A673 (cell line): ENCODE measurements at places on chromosomes 2 and 18.

DNA sequence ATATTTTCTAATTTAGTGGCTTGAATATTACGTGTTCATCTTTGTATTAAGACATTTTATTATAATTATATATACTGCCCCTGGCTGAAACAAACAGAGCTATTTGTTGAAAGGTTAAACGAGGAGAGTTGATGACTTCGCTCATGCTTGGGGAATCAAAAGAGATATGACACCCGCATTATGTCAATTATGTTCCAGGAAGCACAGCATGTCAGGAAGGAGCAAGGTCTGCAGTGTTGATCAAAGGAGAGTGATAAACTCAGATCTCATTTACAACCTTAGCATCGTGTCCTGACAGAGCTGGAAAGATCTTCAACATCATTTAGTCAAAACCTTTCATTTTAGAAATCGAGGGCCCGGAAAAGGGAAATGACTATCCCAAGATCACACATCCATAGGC is 510.1 kb downstream of the TDRD15 start:
- no peaks in the 10 kb centered on the region for H3K36me3 ChIP-seq
- no peak overlapping the region for H3K27ac ChIP-seq
- no peak for DNase-seq
- H3K27me3 ChIP-seq: peaks cover 2% of the 10 kb centered on the region
- H3K4me1 ChIP-seq: no peaks in the 10 kb centered on the region
- H3K4me3 ChIP-seq: no peak overlapping the region

GRCh38 chr2:178523596-178524134 is 43.4 kb downstream of the PLEKHA3 start:
- H3K4me1 ChIP-seq: peaks cover 3% of the 10 kb centered on the region
- peak overlapping the region; percentile 58 for H3K27ac ChIP-seq
- no peak for DNase-seq
- no peaks in the 10 kb centered on the region for H3K36me3 ChIP-seq

- no peak overlapping the region for H3K4me3 ChIP-seq
- DNase-seq: peak; percentile 56
- no peak overlapping the region for H3K27ac ChIP-seq
- no peaks in the 10 kb centered on the region for H3K36me3 ChIP-seq
- no peaks in the 10 kb centered on the region for H3K27me3 ChIP-seq
These were observed 390.6 kb downstream of the ERBB4 start for GRCh38 chr2:212147921-212148513.

DNA sequence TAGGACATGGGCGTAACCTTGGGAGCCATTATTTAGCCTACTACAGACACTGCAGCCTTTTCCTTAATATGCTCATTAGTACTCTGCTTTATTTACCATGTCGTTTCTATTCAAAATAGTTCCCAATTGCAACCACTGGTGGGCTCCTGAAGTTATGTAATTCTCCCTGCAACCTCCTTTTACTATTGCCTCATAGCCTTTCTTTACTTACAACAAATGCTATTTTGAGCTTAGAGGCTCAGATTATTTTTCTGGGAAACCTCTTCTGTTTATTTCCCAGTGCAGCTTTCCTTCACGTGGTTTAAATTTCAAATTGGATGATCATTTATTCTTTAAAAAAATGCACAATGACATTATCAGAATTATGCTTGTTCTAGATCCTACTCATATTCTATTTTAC is 492.3 kb upstream of the TMEFF2 start:
- no peaks in the 10 kb centered on the region for H3K4me1 ChIP-seq
- DNase-seq: peak; percentile 18

- no peak for DNase-seq
- H3K4me3 ChIP-seq: no peak overlapping the region
- H3K27ac ChIP-seq: no peak overlapping the region
- H3K27me3 ChIP-seq: peaks cover 59% of the 10 kb centered on the region
- H3K4me1 ChIP-seq: no peaks in the 10 kb centered on the region
- H3K36me3 ChIP-seq: no peaks in the 10 kb centered on the region
These were observed 100.6 kb upstream of the ST8SIA3 start for GRCh38 chr18:57251747-57252146.

GRCh38 chr2:174395284-174395968 is at the start of gene SCRN3:
SCRN3 (plus strand) TSS chr2:174395730; CDS start chr2:174398284, 2,554 bp downstream.
- no peaks in the 10 kb centered on the region for H3K27me3 ChIP-seq
- peak within 1 kb of the TSS; percentile 74 for H3K4me3 ChIP-seq
- H3K4me1 ChIP-seq: peaks cover 6% of the 10 kb centered on the region
- H3K36me3 ChIP-seq: no peaks in the 10 kb centered on the region

DNA sequence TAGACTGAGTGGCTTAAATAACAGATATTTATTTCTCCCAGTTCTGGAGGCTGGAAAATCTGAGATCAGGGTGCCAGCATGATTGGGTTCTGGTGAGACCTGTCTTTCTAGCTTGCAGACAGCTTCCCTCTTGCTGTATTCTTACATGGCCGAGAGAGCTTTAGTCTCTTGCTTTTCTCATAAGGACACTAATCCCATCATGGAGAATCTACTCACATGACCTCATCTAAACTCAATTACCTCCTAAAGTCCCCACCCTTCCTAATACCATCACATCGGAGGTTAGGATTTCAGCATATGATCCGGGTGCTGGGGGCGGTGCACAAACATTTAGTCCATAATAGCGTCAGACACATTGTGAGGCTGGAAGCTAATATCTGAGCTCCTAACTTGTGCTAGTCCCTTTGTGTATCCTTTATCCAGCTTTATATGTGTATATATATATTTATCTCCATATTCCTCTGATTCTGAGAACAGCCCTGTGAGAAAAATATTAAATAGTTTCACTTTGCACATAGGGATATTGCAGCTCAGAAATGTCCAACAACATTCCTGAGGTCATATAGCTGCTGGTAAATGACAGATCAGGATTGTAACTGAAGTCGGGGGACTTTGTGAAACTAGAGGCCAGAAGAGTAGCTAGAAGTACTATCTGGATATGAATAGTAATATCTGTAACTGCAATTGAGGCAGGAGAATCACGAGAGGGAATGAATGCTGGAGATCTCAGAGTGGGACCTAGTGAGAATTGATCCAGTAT is 28.9 kb downstream of the MARCHF4 start:
- peaks cover 32% of the 10 kb centered on the region for H3K4me1 ChIP-seq
- H3K27me3 ChIP-seq: no peaks in the 10 kb centered on the region
- no peak for DNase-seq
- H3K36me3 ChIP-seq: no peaks in the 10 kb centered on the region

- no peak for DNase-seq
- H3K27ac ChIP-seq: no peak overlapping the region
- H3K36me3 ChIP-seq: no peaks in the 10 kb centered on the region
- peaks cover 10% of the 10 kb centered on the region for H3K27me3 ChIP-seq
- H3K4me3 ChIP-seq: no peak overlapping the region
These were observed 41.7 kb upstream of the DARS1 start for GRCh38 chr2:136027112-136027511.

DNA sequence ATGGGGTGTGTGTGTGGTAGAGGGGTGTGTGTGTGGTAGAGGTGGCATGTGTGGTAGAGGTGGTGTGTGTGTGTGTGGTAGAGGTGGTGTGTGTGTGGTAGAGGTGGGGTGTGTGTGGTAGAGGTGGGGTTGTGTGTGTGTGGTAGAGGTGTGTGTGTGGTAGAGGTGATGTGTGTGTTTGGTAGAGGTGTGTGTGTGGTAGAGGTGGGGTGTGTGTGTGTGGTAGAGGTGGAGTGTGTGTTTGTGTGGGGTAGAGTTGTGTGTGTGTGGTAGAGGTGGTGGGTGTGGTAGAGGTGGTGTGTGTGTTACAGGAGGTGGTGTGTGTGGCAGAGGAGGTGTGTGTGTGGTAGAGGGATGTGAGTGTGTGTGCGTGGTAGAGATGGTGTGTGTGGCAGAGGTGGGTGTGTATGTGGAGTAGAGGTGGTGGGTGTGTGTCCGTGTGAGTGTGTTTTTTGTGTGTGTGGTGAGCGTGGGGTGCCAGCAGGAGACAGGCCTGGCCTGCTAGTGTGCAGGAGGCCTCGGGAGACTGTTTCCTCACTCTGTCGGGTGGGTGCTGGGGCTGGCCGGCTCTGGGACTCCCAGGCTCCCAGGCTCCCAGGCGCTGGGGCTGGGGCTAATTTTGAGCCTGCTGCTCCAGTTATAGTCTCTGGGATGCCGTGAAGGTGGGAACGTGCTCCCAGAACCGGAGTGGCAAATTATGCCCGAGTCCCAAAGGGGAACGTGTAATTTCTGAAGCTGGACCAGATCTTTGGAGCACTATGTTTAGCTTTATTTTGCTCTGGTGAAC is 165.2 kb downstream of the DYSF start:
- H3K36me3 ChIP-seq: no peaks in the 10 kb centered on the region
- peak; percentile 36 for DNase-seq
- H3K4me1 ChIP-seq: no peaks in the 10 kb centered on the region
- no peak overlapping the region for H3K27ac ChIP-seq
- no peak overlapping the region for H3K4me3 ChIP-seq

- peaks cover 5% of the 10 kb centered on the region for H3K4me1 ChIP-seq
- no peak overlapping the region for H3K27ac ChIP-seq
- no peaks in the 10 kb centered on the region for H3K36me3 ChIP-seq
- H3K4me3 ChIP-seq: no peak overlapping the region
- peak; percentile 76 for DNase-seq
These were observed 3.2 kb upstream of the DDX1 start for GRCh38 chr2:15588329-15588919.

GRCh38 chr18:35390951-35391700 is 14.0 kb upstream of the ZNF396 start:
- H3K36me3 ChIP-seq: no peaks in the 10 kb centered on the region
- no peaks in the 10 kb centered on the region for H3K4me1 ChIP-seq
- no peak overlapping the region for H3K27ac ChIP-seq
- no peak for DNase-seq

DNA sequence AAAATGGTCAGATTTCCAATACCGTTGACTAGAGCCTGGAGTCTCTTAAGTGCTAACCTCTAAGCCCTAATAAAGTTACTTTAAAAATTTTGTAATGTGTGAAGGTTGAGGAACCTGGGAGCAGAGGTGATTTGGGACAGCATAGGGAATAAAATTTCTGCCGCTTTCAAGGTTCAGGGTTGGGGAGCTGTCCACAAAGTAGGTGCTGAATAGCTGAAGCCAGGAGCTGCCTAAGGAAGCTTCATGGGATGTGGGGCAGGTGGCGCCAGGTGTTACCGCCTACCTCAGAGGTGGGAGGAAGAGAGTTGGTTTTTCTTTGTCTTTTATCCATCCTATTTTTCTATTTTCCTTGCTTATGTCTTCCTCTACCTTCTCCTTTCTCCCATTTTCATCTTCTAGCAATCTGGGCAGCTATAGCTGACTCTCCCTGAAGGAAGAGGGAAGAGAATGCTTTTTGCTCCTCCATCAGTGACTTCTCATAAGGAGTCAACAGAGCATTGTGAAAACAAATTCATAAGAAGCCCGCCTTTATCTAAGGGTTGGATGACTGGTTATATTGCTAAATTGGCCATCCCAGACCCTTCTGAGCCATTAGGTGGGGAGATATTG is 178.7 kb downstream of the CLIP4 start:
- DNase-seq: no peak
- H3K27ac ChIP-seq: no peak overlapping the region
- no peaks in the 10 kb centered on the region for H3K4me1 ChIP-seq
- H3K4me3 ChIP-seq: no peak overlapping the region
- no peaks in the 10 kb centered on the region for H3K36me3 ChIP-seq

DNA sequence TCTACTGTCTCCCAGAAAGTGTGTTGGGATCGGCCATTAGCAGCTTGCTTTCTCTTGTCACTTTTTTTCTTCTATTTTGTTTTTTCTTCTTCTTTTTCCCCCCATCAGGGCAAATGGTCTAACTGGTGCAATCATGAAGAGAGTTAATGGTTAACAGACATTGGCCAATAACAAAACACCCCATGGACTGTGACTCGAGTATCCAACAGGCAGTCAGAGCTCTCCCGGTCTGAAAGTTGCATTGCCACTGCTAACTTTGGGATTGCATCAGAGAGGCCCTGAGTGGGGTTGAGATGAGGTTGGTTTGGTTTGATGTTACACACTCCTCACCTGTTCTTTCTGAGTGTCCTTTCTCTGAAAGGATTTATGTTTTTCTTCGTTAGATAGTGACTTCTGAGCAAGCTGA is 12.9 kb upstream of the SNORC start:
- H3K36me3 ChIP-seq: peaks cover 24% of the 10 kb centered on the region
- no peak overlapping the region for H3K27ac ChIP-seq
- no peak overlapping the region for H3K4me3 ChIP-seq

DNA sequence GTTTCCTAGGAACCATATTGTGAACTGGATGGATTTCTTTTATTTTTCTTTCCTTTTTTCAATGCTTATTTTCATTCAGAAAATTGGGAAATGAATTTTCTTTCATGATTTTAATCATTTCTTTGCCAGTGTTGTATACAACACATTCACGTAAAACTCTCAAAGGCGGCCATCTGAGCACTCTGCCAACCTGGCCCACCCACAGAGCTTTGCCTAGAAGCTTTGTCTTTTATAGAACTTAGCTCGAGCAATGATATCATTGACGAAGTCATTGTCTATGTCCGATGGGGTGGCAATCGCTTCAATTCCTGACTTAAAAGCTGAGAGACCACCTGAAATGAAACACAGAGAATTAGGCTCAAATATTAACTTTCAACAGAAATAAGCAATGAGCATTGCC is 13.3 kb downstream of the LYG2 start:
- no peaks in the 10 kb centered on the region for H3K4me1 ChIP-seq
- no peak overlapping the region for H3K4me3 ChIP-seq
- no peaks in the 10 kb centered on the region for H3K36me3 ChIP-seq
- H3K27ac ChIP-seq: no peak overlapping the region
- DNase-seq: no peak

GRCh38 chr18:23825496-23825895 is 136.2 kb downstream of the LAMA3 start:
- H3K27me3 ChIP-seq: no peaks in the 10 kb centered on the region
- H3K36me3 ChIP-seq: no peaks in the 10 kb centered on the region
- H3K4me1 ChIP-seq: no peaks in the 10 kb centered on the region
- no peak overlapping the region for H3K27ac ChIP-seq

DNA sequence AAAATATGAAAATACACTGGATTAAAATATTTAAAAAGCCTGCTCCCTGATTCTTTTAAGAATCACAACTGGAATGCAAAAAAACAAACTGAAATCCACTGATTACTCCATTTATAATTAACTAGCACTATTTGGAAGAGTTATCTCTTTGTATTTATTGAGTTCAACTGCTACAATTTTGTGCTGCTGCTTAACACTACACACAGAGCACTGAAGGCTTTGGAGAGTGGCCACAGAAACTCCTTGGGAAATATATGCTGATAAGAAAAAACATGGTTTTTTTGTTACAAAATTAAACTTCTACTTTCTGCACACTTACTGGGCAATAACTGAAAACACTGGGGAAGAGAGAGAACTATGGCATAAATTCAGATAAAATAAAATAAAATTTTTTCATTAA is 19.8 kb upstream of the BZW1 start:
- H3K36me3 ChIP-seq: no peaks in the 10 kb centered on the region
- DNase-seq: no peak
- H3K27me3 ChIP-seq: no peaks in the 10 kb centered on the region
- H3K4me3 ChIP-seq: no peak overlapping the region

DNA sequence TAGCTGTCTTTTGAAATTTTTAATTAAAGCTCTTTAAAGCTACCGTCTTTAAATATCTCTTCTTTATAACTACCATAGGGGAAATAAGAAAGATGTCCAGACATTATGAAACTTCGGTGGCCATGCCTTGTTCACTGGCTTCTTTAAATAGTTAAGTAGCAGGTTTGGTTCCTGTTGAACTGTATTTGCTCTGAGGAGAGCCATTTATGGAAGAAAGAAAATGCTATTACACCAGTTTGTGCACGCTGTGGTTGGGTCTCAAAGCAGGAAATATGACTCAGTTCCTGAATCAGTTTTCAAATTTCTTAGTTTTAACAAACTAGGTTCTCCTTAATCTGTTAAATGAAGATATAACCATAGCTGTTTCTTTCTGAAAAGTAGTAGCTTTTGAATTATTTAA is 12.2 kb downstream of the ARPC2 start:
- no peak overlapping the region for H3K4me3 ChIP-seq
- H3K36me3 ChIP-seq: peaks cover 72% of the 10 kb centered on the region
- DNase-seq: peak; percentile 84
- peak overlapping the region; percentile 96 for H3K27ac ChIP-seq
- H3K4me1 ChIP-seq: peaks cover 25% of the 10 kb centered on the region
